ENCODE measurements at places on chromosomes 12 and 14.

DNA sequence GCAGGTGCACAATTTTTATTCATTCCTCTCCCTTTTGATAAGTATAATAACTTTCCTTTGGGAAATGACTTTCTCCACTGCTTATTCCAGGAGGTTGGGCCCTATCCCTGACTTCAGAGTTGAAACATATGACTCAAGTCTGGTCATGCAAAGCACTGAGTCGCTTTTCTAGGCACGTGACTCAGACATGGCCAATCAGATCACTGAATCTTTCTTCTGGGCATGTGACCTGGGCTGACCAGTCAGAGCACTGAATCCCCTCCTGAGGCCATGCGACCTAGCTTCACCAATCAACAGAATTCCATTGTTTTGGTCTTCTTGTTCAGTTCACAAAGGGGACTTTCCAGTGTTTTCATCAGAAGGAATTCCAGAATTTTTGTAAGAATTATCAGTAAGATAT is 377.1 kb upstream of the KITLG start:
- DNase-seq: no peak

- peak; percentile 57 for DNase-seq
Observed at GRCh38 chr12:132429602-132429945, 60.4 kb upstream of the FBRSL1 start.

DNA sequence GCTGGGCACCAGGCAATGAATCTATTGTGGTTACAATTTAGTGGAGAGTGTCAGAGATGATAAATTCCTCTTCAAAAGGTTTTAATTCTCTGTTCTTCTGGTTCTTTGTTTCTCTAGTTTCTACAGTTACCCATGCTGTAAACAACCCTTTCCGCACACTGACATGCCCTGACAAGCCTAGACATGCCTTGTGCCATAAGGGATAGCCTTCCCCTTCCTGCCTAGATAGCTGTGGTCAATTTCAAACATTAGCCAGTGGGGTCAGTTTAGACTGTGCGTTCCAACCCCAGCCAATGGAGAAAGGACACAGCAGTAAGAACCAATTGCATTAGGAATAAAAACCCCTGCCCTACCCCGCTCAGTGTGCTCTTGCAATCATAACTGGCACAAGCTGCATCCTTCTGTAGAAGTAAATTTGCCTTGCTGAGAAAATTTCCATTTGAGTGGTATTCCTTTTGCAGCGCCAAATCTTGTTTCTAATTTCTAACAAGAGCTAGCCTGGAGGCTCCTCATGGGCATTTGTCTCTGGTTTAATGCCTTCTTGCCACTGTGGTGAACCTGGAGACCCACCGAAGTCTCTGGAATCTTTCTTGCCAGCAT is 6.4 kb downstream of the EDDM3A start:
- no peak for DNase-seq

GRCh38 chr14:69573831-69574262 is 824 bp downstream of the CCDC177 start:
- DNase-seq: peak; percentile 61

DNA sequence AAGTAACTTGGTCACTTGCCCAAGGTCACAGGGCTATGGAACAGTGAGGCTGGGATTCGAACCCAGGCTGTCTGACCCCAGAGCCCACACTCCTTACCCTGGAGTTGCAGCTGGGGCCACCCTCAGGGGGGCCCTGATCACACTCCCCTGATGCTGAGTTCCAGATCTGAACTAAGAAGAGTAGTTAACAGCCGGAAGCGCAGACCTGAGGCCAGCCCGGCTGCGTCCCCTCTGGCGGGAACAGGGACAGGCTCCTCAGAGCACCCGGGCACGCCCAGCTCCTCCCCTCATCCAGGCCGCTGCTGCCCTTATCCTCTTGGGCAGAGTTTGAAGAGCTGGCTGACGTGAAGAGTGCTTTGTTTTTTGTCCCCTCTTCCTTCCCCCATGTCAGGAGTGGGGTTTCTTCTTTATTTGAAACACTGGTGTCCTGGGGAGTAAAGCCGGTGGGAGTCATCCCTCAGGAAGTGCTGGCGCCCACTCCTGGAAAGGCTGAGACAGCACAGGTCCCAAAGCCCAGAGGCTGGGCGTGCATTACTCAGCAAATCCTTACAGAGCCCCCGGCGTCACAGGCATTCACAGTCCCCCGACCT is 8.7 kb downstream of the PHB2 start:
- peak; percentile 87 for DNase-seq

DNA sequence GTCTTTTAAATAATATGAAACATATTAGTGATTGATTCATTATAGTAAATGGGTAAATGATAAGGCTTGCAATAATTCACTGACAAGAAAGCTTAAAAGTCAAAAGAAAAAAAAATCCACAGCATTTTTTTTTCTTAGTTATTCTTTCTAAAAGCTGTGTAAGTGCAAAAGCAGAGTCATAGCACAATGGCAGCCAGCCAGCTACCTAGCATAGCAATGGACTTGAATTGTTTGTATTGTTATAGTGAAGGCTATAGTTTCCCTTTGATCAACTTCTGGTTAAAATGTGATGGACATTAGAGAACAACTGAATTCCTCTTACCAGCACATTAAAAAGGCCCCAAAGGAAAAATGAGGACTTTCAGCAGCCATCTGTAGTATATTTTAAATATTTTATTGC is 232.1 kb downstream of the NAV3 start:
- DNase-seq: peak; percentile 7

GRCh38 chr12:43028826-43029225 is 439.3 kb upstream of the PRICKLE1 start:
- no peak for DNase-seq

GRCh38 chr14:59688224-59689170 is 111.9 kb upstream of the CCDC175 start:
- DNase-seq: peak; percentile 74

DNA sequence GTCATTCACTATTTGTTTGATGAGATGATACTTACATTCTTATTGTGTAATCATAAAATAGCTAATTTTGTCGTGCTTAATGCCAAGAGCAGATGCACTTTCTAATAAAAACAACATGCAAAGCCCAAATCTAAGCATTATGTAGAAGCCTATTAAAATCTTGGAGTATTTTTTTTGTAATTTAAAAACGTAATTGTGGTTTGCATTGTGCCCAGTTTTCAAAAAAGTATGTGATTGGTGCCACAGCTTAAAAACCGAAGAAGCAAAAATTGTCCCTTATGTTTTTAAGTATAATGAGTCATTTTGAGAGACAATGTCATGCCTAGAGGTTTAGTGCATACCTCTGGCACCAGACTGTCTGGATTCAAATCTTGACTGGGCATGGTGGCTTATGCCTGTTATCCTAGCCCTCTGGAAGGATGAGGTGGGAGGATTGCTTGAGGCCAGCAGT is 464.8 kb upstream of the RGS6 start:
- DNase-seq: no peak

DNA sequence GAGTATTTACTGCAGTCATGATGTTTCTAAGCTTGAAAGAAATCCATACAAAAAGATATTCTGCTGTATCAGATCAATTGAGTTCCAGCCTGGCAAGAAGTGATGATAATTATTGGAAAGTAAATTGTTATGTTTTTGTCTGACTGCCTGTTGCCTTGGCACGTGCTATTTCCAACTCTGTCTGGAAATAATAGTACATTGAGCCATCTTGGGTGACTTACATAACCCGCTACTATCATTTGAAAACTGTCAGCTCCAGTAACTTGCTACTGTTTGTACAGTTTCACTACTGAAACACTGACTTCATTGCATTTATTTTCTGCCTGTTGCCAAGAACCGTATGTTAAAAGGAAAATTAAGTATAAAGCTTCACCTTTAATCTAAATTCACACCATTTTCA is 318.6 kb downstream of the ITPR2 start:
- no peak for DNase-seq

DNA sequence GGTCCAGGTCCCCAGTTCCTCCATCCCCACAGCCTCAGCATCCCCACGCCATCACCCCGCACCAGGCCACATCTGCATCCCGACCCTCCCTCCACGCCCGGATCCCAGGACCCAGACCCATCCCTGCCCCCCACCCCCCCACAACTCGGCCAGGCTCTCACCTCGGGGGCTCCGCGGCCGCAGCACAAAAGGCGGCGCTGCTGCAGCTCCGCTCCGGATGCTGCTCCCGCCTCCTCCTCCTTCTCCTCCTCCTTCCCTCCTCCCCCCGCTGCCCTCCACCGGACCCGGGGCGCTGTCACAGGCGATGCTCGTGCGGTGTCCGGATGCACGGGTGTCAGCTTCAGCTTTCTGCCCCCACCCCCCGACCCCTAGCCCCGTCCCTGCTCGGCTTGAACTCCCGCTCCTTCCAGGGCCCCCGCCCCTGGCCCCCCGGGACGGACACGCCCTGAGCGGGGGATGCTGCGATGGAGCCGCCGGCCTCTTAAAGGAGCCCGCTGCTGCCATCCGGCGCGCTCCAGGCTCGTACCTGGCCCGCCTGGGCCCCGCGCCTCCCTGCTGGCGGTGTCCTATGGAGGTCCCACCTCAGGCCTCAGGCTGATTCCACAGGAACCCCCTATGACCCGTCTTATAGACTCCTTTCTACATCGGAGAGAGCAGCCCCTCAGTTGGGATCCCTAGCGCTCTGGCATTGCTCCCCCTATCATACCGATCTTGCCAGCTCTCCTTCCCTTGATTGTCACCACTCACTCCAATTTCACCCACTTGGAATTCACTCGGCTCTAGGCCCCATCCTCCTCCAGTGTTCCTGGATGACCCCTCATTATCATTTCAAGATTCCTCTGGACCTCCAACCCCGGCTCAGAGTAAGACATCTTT is at the start of gene MAP3K12:
Gene MAP3K12, minus strand, starts transcription at position 193 of the 876 bp plus-strand sequence. CDS start 12,067 bp downstream, outside the sequence.
- no peak for DNase-seq

DNA sequence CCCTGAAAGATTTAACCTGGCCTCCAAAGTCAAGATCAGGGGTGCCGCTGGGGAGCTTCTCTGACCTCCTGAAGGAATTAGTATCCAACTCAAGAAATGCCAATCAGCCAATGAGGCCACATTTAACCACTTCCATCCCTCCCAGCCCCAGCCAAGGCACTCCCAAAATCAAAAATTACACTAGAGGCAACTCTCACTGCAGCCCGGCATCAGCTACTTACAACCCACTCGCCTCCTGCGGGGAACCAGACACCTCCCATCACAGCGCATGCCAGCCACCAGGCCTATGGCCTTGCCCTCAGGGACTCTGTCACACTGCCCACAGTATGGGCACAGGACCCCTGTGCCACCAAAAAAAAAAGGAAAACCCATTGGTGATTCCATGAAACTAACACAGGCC is 62.3 kb upstream of the DDX11 start:
- no peak for DNase-seq

- DNase-seq: no peak
Observed at GRCh38 chr12:119652665-119653064, 15.3 kb upstream of the PRKAB1 start.

GRCh38 chr12:20317554-20317953 is 50.8 kb upstream of the PDE3A start:
- DNase-seq: no peak

- no peak for DNase-seq
Observed at GRCh38 chr12:16658699-16659098, 52.7 kb upstream of the LMO3 start.

DNA sequence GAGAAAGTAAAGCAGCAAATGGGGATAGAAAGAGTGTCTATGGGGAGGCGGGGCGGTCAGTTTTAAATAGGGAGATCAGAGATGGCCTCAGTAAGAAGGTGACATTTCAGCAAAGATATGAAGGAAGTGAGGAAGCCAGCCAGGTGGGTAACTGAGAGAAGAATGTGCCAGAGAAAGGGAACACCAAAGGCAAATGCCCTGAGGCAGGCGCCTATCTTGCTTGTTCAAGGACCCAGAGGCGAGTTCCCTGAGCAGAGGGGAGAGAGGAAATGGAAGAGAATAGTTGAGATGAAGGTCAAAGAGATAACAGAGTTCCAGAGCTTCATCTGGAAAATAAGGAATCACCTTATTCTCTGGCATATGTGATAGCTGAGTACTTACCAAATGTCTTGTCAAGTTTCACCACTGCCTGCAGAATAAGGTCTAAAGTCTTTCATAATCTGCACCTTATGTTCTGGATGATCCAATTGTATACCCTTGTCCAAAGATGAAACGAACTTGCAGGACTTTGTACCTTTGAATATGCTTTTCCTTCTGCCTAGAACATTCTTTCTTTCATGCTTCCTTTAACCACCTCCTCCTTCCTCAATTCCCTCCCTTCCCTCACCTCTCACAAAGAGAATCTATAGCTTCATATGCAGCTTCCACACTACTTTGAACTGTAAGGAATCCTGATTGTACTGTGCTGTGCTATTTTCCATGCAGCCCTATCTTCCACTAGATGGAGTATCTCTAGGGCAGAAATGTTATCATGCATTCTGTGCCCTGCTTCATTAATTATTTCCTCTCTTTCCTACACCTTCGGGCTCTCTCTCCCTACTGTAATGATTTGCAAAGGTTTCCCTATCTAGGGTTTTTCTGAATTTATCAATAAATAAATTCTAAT is 38.5 kb downstream of the GNPTAB start:
- DNase-seq: no peak

- no peak for DNase-seq
Observed at GRCh38 chr14:103739466-103739792, 23.8 kb downstream of the ZFYVE21 start.

DNA sequence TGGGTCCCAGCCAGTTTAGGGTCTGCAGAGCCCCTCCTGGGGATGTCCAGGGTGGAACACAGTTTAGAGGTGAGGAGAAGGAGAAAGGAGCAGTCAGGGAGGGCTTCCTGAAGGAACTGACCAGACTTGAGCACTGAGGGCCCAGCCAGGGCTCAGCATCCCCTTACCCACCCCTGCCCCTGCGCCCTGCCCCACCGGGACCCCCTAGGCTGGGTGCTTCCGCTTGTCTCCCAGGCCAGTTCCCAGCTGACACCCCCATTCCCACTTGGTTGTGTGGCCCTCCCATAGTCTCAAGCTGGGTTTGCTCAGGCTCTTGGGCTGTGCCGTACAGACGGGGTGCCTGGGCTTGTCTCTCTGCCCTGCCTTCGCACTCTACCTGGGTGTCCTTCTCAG is 26.3 kb upstream of the KIF26A start:
- DNase-seq: no peak

DNA sequence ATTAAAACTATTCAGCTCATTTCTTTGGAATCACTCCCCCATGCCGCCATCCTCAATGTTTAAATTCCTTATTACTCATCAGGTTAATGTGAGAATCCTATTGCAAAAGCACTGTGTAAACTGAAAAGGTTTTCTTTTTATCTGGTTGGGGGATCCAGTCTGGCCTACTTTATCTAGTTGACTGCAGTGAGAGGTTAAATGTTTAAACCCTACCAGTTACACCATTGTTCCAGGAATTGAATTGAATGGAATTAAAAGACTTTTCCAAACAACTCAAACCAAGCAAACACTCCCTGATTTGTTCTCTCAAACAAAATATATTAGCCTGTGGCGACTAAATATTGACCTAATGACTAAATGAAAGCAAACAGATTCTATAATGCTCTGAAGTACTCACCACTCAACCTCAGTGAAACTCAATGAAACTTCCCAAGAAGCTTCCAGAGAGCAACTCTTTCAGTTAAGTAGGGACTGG is 100.5 kb downstream of the VEZT start:
- no peak for DNase-seq

DNA sequence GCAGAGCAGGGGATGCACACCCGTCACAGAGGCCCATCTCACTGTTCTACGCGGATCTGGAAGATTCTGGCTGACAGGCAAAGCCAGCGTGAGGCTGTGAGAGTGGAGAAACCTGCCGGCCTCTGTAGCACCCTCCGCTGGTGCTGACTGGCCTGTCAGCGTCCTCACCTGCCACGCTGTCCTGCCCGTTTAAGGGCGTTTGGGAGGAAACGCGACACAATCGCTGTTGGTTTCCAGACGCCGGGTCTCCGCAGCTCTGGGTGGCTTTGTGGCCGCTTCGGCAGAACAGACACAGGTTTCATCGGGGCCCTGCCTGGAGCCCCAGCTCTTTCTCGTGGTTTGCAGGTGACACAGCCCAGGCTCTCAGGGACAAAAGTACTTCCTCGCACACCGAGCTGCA is 70.6 kb downstream of the NOC4L start:
- DNase-seq: no peak

Measured in NCI-H1694 (cell line).